RWPE2 (cell line): ENCODE measurements at places on chromosomes 2 and 18.

DNA sequence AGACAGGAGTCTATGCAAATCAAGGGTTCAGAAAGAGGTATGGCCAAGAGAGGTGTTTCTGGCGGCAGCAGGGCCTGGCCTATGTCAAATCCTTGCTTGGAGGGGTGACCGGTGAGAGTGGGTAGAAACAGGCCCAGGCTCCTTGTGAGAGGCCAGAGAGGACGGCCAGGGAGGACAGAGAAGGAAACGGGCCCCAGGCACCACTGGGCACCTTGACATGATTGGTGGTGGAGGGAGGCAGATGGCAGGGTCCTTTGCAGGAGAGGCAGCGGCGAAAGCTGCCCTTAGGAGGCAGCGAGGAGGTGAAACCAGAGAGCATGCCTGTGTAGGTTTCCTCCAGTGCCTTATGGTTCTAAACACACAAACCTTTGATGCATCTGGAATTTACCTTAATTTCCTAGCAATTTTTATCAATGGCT is 6.2 kb downstream of the RAMP1 start:
- no peaks in the 10 kb centered on the region for H3K36me3 ChIP-seq
- peak overlapping the region; percentile 90 for H3K27ac ChIP-seq
- H3K27me3 ChIP-seq: no peaks in the 10 kb centered on the region
- no peak for DNase-seq
- H3K4me1 ChIP-seq: peaks cover 24% of the 10 kb centered on the region

DNA sequence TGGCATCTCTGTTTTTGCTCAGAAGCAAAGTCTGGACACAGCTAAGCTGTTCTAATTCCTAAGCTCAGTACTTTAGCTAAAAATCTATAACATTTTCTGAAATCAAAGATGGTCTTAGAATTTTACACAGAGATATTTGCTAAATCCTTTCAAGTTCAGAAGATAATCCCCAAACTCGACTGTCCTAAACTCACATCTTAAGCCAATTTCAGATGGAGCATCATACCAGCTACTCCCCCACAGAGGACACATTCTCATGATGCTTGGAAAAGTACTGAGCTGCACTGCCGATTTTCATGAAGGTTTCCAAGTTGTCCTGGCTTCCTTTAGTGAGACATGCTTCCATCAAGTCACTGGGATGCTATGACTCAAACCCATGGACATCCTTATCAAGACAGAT is 535.5 kb downstream of the SUCLG1 start:
- no peaks in the 10 kb centered on the region for H3K4me1 ChIP-seq
- no peak overlapping the region for H3K27ac ChIP-seq
- H3K4me3 ChIP-seq: no peak overlapping the region
- no peaks in the 10 kb centered on the region for H3K36me3 ChIP-seq
- no peak for DNase-seq

GRCh38 chr2:157751462-157752058 is 122.9 kb upstream of the ACVR1C start:
- no peaks in the 10 kb centered on the region for H3K27me3 ChIP-seq
- no peak for DNase-seq
- peaks cover 4% of the 10 kb centered on the region; the same call in 1 of the 2 replicates for H3K36me3 ChIP-seq
- H3K4me3 ChIP-seq: no peak overlapping the region
- H3K27ac ChIP-seq: no peak overlapping the region

DNA sequence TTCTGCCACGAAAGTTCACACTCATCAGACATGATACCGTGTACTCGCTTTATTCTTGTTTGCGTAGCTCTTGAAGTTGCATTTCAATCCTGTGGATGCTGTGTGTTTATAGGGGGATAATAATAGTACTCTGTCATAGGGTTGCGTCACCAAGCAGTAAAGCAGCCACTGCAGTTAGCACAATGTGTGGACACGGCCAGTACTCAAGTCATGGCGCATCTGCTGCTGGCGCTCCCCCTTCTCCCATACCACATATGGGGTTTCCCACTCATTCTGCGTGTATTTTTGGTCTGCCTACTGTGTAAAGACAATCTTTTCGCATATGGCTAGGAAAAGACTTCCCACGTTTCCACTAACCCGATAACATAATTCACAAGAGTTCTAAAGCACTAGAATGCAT is 2.1 kb upstream of the ZBTB14 start:
- H3K36me3 ChIP-seq: peaks cover 6% of the 10 kb centered on the region
- no peaks in the 10 kb centered on the region for H3K27me3 ChIP-seq
- H3K27ac ChIP-seq: no peak overlapping the region
- H3K4me3 ChIP-seq: no peak overlapping the region
- peaks cover 3% of the 10 kb centered on the region for H3K4me1 ChIP-seq

DNA sequence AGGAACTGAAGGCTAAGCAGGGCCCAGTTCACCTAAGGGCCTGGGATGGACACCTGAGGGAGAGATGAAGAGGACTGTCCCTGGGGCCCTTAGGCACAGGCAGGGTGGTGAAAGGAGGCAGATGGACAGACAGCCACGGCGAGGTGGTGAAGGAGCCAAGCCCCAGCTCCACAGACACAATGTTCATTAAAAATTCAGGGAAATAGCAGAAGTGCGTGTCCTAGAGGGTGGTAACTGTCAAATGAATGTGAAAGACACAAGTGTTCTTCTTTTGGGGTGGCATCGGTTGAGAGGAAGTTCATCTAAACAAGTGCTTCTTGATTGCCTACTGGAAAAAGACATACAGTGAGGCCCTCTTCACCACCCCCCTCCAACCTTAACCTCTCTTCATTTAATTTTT is 76.2 kb upstream of the SIX2 start:
- H3K27ac ChIP-seq: no peak overlapping the region
- no peak for DNase-seq
- no peaks in the 10 kb centered on the region for H3K4me1 ChIP-seq
- no peaks in the 10 kb centered on the region for H3K36me3 ChIP-seq
